ENCODE measurements at places on chromosomes 7 and 10.

DNA sequence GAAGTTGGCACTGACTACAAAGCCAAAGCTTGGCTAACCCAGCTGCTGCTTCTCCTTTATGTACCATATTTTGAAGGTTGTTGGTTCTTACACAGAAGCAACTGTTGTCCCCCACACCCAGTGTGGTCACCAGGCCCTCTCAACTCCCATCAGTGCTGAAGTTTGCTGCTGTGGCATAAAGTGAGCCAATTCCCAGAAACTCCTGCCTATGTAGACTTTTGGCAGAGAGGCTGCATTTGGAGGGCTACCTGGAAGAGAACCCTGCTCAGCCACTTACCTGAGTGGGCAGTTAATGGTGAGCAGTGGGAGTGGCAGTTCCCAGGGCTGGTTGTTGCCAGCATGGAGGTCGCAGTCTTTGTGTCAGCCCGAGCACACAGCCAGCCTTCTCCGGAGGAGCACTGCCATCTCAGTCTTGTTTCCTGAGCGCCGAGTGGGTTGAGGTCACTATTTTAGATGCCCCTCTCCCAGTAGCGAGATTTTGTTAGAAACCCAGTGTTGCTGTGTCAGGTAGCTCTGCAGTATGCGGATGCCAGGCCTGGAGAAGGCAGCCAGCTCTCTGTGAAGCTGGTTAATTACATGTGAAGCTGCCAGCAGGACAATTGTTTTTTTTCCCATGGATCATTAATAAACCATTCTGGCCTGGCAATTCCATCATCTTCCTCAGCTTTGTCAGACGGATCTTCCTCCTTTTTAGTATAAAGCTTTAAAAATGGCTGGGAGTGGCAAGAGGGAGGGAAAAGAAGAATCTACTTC lies 24.5 kb downstream of the LRRC4 start:
- DNase-seq, result no peak

GRCh38 chr7:30464231-30464671 lies 14.3 kb downstream of the NOD1 start:
- DNase-seq, result no peak

DNA sequence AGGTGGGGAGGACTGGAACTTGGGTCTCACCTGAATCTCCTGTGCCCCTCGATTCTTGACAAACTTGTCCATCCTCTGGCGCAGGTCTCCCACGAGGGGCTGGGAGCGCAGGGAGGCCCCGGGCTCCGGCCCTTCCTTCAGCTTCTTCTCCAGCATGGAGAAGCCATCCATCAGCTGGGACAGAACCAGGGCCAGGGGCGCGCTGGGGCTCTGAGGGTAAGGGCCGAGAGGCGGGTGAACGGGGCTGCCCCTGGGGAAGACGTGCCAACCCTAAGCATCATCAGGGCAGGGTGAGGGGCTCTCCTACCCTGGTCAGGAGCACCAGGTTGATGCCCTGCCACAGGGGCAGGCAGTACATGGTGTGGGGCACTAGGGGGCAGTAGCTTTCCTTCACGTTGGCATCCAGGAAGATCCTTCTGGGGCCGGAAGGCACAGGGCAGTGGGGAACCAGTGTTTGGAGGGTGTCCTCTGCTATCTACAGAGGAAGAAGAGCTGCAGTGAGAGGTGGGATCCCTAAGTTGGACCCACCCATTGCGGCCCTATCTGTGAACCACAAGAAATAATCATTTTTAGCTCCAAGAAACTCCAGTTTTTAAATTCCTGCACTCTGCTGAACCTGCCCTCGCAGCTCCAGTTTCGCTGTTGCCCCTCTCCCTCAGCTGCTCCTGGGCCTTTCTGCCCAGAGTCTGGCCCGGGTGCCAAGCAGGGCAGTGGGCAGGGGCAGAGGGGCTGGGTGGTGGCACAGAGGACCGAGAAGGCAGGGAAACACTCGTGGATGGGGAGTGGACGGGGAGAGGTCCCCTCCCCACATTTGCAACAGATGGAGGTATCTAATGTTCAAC lies 10.8 kb upstream of the PYROXD2 start:
- no peak for DNase-seq

DNA sequence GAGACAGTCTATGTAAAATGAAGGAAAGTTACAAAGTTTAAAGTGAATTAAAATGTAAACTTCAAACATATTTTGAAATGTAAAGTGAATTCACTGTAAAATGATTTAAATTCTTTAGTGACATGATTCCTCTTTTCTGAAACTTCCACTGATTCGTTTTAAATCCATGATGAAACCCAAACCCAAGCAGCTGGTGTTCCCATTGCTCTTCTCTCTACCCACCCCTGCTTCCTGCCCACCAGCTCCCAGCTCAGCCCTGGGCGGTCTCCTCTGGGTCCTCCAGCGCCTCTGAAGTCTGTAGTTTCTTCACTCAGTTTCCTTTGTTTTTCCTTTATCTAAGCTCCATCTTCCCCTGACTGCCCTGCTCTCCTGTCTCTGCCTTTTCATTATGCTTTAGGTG lies 175.9 kb downstream of the SNX10 start:
- DNase-seq, result no peak

GRCh38 chr10:88670497-88670896 lies 6.3 kb downstream of the LIPF start:
- no peak for DNase-seq

- no peak for DNase-seq
Measured at GRCh38 chr7:141844256-141844655, 3.0 kb upstream of the PRSS37 start.

GRCh38 chr7:816751-817671 lies 15.3 kb upstream of the SUN1 start:
- DNase-seq, result no peak

DNA sequence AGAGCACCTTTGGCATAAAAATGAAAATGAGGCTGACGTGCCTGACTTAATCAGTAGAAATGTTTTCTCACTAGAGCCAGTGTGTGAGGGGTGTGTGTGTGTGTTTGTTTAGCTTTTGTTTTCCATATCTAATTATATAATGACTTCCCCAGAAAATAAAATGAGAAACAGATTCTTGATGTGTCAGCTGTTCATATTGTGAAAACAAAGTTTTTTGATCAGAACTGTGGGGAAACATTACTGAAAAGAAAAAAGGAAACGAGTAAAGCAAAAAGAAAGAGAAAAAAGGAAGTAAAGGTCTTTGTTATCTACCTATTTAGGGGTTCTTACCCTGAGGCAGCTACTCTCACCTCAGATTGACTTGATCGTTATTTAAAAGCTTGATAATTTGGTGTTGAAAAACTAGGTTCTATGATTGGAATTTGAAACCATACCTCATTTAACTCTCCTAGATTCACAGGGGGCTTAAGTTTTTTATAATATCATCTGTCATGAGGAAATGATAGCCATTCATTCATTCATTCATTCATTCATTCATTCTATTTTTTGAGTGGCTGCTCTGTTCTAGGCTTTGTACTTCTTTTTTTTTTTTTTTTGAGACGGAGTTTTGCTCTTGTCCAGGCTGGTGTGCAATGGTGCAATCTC lies 58.0 kb downstream of the CREM start:
- DNase-seq, result no peak

- no peak for DNase-seq
Measured at GRCh38 chr7:1062296-1063294, 18.2 kb downstream of the GPR146 start.

DNA sequence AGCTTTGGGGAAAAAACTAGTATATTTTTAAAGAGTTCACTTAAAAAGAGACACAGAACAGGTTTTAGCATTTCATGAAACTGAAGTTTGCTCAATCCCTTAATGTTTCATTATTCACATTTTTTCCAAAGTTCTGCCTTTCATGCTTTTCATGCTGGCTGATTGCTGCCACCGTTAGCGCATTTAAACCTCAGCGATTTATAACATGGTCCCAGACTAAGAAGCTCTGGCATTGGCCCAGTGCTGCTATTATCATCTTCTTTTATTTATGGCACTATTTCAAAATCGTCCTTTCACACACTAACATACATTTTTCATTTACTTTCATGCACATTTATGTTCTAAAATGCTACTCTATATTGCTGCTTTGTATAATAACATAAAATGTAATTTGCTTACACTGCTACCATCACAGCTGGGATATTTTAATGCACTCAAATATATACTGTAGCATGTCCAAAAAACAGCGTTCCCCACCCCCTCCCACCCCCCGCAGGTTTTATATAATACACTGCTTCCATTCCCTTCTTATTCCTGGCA lies 141.9 kb downstream of the MPP7 start:
- DNase-seq, result no peak

DNA sequence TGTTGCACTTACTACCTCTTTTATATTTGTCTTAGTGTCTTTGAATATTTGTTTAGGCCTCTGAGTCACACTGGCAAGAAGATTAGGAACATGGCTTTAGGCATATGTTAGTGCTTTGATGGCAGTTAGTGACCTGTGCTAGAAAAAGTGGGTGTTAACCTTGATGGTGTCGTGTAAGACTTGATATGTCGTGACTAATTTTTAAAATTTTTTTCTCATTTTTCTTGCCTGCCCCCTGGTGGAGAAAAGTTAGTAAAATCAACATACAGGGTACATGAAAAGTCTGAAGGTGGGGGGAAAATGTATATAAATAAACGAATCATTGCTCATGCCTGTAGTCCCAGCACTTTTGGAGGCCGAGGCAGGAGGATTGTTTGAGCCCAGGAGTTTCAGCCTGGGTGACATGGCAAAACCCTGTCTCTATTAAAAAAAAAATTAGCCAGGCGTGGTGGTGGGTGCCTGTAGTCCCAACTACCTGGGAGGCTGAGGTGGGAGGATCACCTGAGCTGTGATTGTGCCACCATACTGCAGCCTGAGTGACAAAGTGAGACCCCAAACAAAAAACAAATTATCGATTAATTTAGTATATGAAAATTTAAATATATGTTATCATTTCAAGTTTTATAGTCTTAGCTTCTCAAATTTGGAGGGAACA lies 44.6 kb downstream of the TAX1BP1 start:
- DNase-seq, result no peak

DNA sequence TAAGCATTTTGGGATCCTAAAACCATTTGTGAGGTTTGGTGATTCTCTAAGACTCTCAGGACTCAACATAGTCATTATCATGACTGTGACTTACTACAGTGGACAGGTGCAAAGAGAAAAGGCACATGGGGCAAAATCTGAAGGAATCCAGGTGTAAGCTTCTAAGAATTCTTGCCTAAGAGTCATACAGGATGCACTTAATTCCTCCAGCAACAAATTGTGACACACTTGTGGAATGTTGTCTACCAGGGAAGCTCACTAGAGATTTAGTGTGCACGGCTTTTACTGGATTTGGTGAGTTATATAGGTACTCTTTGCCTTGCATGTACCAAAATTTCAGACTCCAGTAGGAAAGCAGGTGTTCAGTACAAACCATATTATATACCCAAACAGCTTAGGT lies 47.9 kb downstream of the WAC start:
- DNase-seq, result no peak

GRCh38 chr10:132335189-132336063 lies 3.4 kb downstream of the LRRC27 start:
- no peak for DNase-seq

- DNase-seq, result no peak
Measured at GRCh38 chr7:154765118-154765517, 237.8 kb downstream of the PAXIP1 start.

GRCh38 chr7:28126410-28127041 lies 54.1 kb downstream of the JAZF1 start:
- no peak for DNase-seq

DNA sequence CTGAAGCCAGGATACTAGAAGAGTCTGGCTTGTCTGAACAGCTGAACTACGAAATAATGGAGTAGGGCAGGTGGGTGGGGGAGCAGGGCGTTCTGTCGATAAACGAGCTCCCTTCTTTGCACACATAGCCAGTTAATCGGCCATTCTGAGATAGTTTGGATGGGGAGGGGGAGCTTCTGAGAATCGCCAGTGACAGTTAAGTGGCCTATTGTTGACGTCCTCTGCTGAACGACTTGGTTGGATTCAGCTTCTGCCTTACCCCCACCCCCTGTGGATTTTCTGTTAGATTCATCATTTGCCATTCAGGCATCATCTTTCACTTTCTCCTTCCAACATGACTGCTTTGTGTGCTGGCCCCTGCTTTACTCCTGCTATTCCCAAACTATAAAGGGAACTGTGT lies 520 bp downstream of the CPA5 start:
- no peak for DNase-seq

- DNase-seq, result no peak
Measured at GRCh38 chr10:118584181-118584954, 11.1 kb downstream of the PRLHR start.

GRCh38 chr7:82114237-82114636 lies 329.3 kb downstream of the CACNA2D1 start:
- DNase-seq, result no peak

DNA sequence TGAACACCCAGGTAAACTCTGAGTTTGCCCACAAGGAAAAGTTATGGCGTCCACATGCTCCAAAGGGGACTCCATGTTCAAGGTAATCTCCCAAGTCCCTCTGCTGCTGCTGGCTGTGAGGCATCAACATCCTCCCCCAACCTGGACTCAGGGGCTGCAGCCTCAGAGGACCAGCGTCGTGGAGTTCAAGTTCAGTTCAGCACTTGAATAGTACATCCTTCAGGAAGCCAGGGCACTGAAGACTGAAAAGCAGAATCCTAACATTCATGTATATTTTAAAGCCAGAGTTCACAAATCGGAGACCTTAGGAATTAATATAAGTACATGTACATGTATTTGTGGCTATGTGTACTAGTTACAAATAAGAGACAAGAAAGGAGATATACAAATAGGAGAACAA lies 90.4 kb downstream of the PTPRE start:
- DNase-seq, result no peak

DNA sequence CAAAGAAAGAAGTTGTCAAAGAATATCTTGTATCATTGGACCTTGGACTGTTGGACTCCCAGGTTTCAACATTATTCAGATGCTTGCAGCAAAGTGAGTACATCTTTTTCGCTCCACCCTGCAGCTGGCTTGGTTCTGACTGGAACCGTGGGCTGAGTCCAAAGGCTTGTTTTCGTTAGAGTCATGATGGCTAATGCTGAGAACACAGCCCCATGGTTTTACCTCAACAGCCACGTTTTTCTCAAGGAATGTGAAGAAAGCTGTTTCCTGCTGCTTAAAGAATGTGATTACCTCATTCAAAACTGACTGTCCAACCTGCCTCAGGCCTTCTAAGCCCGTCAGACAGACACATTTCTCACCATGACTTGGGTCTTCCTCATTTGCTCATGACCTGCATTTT lies 69.5 kb downstream of the STEAP1B start:
- DNase-seq, result no peak

- DNase-seq, result no peak
Measured at GRCh38 chr7:80552031-80552694, 40.3 kb upstream of the GNAT3 start.

- no peak for DNase-seq
Measured at GRCh38 chr7:77699056-77699455, 2.8 kb downstream of the RSBN1L start.

DNA sequence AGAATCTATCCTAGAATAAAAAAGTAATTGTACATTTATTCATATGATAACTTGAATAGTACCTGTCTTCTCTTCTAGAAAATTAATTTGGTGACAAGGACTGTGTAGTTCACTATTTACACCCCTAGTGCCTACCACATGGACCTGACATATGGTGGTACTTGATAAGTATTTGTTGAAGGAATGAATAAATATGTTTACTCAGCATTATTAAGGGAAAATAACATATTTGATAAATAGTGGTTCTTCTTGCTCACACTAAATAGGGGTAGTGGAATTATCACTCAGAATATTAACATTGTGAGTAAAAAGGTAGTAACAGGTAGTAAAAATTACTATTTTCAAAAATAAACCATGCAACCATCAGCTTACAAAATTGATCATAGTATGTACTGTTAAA lies 2.8 kb downstream of the SHTN1 start:
- no peak for DNase-seq
